Temporal lobe (tissue), 4 donors: ENCODE measurements at places on chromosomes 2 and 18. TPM values are rescaled to one million over a fixed set of nuclear protein-coding genes. Genes with fewer than 3 reads are reported as not detected.

Gene MEP1B
- under 0.01 TPM for total RNA-seq

Gene ADAM23
- total RNA-seq: 22.9 TPM

Gene WIPF1
- total RNA-seq: 3.4 TPM

Gene SLC5A7
- total RNA-seq: 2.5 TPM

Gene SLC14A1
- 1.7 TPM for total RNA-seq

Gene SEC11C
- 45.2 TPM for total RNA-seq

Gene CRYGC
- total RNA-seq: not detected

Gene SCN3A
- 194 TPM for total RNA-seq
